ENCODE measurements at places on chromosomes 5 and 9.

GRCh38 chr5:100826133-100826532 is 76.9 kb downstream of the ST8SIA4 start:
- DNase-seq, result no peak

- no peak for DNase-seq
Observed at GRCh38 chr9:18759827-18760226, 273.2 kb downstream of the SAXO1 start.

GRCh38 chr9:134550584-134550983 is 91.0 kb upstream of the COL5A1 start:
- no peak for DNase-seq

DNA sequence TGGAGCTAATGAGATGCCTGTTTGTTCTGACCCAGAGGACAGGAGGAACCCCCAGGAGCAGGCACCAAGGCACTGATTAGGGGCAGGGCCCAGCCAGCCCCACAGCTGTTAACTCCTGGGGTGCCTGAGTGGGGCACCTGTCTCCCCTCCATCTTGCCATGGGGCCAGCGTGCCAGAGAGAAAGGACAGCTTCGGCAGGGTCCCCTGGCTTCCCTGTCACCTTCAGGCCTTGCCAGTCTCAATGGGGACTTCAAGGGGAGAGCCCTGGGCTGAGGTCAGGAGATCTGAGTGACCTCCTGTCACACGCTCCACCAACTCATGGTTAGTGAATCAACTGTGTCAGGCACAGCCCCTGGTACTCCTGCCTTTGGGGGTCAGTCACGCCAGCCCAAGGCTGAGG is 152.7 kb upstream of the MVB12B start:
- no peak for DNase-seq

DNA sequence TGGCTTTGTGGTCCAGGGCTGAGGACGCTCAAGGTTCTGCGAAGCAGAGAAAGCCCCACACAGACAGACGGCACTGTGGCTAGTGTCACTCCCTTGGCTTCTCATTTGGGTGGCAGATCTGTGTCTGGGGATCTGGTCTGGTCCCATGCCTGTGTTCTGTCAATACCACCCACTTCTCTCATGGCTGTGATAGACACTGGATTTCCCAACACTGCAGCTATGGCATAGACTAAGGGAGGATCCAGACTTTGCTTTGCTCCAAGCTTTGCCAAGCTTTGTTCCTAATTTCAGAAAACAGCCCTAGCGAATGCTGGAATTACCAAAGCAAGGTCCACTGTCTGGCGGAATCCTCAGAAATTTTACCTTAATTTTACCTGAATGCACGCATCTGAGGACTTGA is 62.1 kb downstream of the GADD45G start:
- DNase-seq, result no peak

- DNase-seq, result no peak
Observed at GRCh38 chr9:91386765-91387164, 25.0 kb upstream of the AUH start.

- DNase-seq, result no peak
Observed at GRCh38 chr5:147674411-147674810, 108.1 kb downstream of the JAKMIP2 start.

DNA sequence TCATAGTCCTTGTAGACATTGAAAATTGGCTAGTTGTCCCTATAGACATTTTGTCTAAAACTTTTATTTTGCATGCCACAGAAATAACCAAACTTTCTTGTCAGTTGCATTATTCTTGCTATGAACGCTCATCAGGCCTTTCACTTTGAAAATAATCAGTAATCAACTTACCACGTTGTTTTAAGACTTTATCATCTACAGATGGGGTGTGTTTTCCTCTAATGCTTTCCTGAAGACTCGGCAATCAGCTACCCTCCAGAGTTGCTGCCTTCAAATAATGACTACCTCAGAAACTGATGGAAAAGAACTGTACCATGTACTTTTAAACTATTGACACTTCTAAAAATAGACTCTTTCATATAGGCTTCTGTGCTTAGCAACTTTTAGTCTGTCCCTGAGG is 33.5 kb upstream of the HSPB3 start:
- DNase-seq, result no peak

- DNase-seq, result peak; percentile 25
Observed at GRCh38 chr9:119004618-119004990, 364.6 kb downstream of the BRINP1 start.

GRCh38 chr9:33133186-33133585 is 34.0 kb downstream of the B4GALT1 start:
- no peak for DNase-seq

DNA sequence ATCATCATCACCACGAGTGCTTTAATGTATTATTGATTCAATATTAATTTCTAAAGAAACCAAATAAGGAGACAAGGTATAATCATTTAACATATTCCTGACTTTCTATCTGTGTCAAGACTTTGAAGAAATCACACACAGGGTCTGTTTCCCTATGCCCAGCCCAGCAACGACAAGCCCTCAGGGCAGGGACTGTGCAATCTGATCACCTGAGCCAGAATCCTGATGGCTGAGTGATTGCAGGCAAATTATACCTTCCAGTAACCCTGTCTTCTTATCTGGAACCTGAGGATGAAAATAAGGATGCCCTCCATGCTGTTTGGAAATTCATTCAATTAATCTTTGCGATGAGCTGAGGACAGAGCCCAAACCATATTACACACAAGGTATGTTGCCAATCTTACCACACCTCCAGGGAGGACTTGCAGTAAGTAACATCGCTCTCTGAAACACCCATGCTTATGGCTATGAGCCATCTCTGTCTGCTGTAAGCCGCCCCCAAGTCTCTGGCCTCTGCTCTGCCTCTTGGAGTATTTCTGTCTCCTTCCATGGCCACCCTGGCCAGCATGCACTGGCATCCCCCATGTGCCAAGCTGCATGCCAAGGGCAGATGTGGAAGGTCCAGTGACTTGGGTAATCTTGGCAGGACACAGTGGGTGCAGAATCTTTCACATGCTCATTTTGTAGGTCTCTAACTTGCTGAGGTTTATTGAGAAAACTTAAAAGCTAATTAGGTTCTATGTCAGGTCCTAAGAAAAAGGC is 10.6 kb downstream of the TAS2R1 start:
- DNase-seq, result no peak

DNA sequence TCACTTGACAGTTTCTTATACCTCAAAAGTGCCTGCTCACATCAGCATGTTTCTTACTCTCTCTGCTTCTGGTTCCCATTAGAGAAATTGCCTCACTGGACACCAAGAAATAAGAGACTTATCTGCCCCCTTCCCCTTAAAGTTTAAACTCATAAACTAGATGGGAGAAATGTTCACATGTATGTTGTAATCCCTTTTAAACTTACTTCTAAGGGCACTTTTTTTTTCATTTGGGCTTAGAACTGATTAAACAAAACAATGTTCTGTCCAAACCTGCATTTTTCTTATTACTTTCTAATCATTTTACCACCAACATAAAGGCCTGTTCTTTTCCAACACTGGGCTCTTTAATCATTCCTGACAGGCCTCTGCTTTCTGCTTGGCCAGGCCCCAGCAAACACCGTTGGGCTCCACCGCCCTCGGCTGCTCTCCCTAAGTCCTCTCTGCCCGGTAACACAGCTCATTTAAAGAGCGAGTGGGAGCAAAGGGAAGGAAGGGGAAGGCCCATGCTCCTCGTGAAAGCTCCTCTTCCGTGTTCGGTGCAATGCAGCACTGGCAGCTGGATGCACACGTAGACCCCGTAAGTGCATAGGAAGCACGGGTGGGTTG is 53.4 kb downstream of the ROR2 start:
- DNase-seq, result peak; percentile 96

DNA sequence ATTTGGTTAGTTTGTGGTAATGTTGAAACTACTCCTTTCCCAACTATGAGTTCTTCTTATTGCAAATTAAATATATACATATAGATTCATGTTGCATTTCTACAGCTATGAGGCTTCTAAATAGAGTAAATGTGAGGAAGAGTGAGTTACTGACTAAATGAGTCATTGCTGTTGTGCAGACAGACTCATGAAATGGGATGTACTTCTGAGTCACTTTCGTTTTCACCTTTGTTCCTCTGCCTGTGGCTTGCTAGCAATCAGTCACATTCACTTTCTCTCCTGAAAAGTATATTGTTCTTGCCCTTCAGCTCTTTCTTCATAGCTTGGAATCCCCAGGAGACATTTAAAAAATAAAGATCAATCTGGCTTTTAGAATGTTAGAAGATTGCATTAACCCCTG is 295.5 kb upstream of the SMC2 start:
- no peak for DNase-seq

DNA sequence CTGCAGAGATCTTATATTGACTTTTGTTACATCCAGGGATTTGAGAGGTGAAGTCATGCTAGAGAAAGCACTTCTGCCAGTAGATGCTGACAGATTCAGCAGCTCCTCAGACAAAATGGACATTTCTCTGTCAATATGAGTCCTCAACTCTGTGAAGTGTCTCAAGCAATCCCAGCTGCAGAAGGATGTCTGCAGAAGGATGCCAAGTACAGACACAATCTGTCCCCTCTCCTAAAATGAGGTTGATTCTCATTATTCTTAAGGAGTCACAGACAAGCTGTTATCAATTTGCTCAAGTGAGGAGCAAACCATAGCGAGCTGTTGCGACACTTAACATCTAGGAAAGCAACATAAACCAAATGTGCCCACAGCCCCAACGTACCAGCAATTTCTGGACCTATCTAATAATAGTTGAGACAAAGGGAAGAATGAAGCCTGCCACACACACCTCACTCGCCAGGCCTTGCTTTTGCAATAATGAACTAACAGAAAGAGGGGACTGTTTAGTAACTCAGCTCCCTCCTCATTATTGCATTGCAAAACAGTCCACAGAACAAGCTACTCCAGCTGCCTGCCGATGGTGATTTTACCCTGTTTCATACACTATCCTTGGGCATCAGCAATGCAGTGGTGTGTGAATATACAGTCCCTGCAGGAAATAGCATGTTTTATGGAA is 364.2 kb upstream of the PDE4D start:
- no peak for DNase-seq

DNA sequence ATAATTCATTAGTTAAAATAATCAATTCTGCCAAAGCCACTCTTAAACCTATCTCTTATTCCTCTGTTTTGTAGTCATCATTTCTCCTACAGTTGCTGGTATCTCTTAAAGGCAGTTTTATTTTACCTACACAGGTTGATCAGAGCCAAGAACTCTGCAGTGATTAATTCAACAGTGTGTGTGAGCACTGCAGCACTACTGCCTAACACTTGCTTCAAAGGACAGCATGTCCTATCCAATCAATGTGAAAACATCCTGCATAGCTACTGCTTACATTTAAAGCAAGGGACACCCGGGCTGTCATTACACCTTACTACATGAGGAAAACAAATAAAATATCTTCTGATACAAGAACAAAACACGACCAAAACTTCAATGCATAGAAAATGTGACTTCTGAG is 45.1 kb upstream of the HK3 start:
- DNase-seq, result no peak

DNA sequence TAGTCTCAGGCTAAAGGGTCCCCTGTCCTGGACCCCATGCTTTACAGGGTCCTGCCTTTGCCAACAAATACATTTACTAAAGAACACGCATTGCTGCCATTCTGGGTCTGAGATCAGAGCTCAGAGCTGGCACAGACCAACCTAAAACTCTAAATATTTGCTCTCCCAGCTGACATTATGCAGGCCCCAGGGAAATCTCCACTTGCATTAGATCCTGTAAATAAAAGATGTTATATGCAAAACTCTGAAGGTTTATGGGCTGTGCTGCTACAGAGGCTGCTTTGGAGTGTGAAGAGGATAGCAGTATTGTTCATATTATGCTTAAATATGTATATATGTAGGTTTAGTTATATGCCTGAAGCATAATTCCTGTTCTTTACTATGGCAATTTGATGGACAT is 35.9 kb upstream of the RANBP3L start:
- no peak for DNase-seq

GRCh38 chr5:158967541-158967940 is 132.2 kb downstream of the EBF1 start:
- peak; percentile 89 for DNase-seq

- peak; percentile 46 for DNase-seq
Observed at GRCh38 chr5:103800741-103801495, 238.3 kb upstream of the NUDT12 start.
